ENCODE measurements at places on chromosomes 1 and 21. TPM values are rescaled to one million over a fixed set of nuclear protein-coding genes. Genes with fewer than 3 reads are reported as not detected.

The TAS1R1 gene
- not detected for total RNA-seq

The CFAP107 gene
- not detected for total RNA-seq

The CD101 gene
- total RNA-seq = 4.1 TPM

The NUP210L gene
- 0.04 TPM for total RNA-seq

The SPRR1A gene
- total RNA-seq = not detected

The ABCA4 gene
- 14.4 TPM for total RNA-seq

The RXFP4 gene
- not detected for total RNA-seq

The MROH9 gene
- total RNA-seq = not detected

DNA sequence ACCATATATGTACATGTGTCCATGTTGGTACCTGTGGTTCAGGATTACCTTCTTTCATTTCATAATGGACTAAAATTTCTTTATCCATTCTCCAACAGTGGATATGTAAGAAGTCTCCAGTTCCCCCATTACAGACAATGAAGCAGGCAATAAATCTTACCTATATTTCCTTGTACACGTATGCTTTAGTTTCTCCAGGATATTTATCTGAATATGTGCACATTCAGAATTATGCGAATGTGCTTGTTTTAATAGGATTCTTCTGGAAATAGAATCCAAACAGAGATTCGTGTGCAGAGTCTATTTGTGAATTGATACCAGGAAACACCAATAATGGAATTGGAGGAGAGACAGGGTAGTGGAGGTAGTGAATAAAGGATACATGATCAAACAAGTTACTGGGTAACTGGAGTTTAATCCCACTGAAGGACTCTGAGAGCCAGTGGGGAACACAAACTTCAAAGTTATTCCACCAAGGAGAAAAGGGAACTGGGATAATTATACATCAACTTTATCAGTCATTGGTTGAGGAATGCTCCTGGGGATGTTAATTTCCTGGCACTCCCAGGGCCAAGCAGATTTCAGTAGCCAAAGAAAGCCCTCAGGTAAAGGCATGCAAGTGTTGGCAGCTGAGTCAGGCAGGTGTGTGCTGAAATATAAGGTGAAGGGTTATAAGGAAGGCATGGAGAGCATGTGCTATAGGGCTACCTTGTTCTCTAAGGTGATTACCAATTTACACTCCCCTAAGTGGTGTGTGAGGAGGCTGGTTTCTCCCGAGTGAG lies 374.9 kb upstream of the PBX1 start:
- H3K4me1 ChIP-seq = peaks cover 5% of the 10 kb centered on the region
- no peak overlapping the region for H3K4me3 ChIP-seq
- DNase-seq = no peak
- no peak overlapping the region for H3K27ac ChIP-seq

DNA sequence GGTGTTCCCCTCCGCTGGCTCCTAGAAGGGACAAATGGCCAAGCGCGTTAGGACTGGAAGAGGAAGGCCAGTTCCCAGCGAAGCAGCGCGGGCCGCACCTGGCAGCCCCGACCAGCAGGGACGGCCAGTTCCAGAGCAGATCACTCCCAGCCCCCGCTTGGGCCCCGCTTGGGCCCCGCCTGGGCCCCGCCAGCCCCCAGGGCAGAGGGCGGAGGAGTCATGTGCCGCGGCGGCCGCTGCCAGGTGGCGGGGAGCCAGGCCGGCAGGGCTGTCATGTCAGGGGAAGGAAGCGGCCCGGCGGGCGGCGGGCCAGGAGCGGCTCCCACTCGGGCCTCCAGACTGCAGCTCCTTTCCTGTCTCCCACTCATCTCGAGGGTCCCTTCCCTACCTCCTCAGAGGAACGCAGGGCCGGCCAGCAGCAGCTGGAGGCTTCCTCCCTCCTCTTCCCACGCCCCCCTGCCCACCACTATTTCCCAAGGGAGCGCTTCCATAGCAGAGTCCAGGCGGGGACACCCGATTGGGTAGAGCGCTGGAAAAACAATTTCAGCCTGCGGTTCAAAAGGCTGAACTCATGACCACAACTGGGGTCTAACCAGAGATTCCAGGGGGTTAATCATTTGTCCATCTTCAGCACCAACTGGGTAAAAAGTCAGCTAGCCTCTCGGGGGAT lies 16.5 kb downstream of the ZNF697 start:
- peaks cover 49% of the 10 kb centered on the region for H3K4me1 ChIP-seq
- H3K36me3 ChIP-seq = peaks cover 7% of the 10 kb centered on the region
- peak; percentile 42 for DNase-seq

GRCh38 chr1:206477581-206478380 lies 7.5 kb downstream of the IKBKE start:
- no peaks in the 10 kb centered on the region for H3K27me3 ChIP-seq
- no peak overlapping the region for H3K4me3 ChIP-seq
- H3K27ac ChIP-seq = no peak overlapping the region
- H3K36me3 ChIP-seq = peaks cover 21% of the 10 kb centered on the region
- no peak for DNase-seq

DNA sequence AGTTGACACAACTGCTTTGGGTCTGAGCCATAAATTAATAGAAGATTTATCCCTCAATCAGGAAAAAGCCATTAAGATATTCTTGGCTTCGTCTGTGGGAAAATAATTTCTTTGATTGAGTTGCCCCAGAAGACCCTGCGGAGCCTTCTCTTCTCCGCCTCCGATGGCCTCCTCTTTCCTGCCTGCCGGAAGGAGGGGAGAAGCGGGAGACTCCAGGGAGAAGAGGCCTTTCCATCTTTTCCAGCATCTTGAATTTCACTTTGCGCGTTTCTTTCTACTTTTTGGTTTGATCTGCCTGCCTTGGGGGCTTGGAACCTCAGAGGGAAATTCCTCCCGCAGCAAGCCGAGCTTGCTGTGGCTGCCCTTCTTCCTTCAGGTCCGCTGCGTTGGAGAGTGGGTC lies 16.8 kb downstream of the HLX start:
- no peak overlapping the region for H3K27ac ChIP-seq
- no peak overlapping the region for H3K4me3 ChIP-seq
- no peak for DNase-seq
- peaks cover 99% of the 10 kb centered on the region for H3K27me3 ChIP-seq
- peaks cover 15% of the 10 kb centered on the region for H3K4me1 ChIP-seq

- H3K36me3 ChIP-seq = no peaks in the 10 kb centered on the region
- H3K4me3 ChIP-seq = no peak overlapping the region
- H3K27ac ChIP-seq = peak overlapping the region; percentile 72
- DNase-seq = no peak
- H3K4me1 ChIP-seq = peaks cover 61% of the 10 kb centered on the region
Measured at GRCh38 chr1:33387625-33388024, 43.3 kb downstream of the PHC2 start.

- H3K4me3 ChIP-seq = no peak overlapping the region
- peaks cover 34% of the 10 kb centered on the region for H3K4me1 ChIP-seq
- H3K27ac ChIP-seq = peak overlapping the region; percentile 5
Measured at GRCh38 chr21:31509194-31510017, 150.1 kb upstream of the SOD1 start.

DNA sequence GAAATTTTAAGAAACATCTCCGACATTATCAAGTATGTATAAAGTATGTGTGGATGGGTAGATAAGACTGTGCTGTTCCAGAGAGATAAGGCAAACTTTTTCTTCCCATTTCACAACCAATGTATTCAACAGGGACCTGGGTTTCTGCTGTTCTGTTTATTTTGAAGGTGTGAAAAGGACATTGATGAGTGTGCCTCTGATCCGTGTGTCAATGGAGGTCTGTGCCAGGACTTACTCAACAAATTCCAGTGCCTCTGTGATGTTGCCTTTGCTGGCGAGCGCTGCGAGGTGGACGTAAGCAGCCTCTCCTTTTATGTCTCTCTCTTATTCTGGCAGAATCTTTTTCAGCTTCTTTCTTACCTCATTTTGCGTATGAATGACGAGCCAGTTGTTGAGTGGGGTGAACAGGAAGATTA lies 174.0 kb downstream of the CRB1 start:
- H3K27me3 ChIP-seq = no peaks in the 10 kb centered on the region
- no peaks in the 10 kb centered on the region for H3K36me3 ChIP-seq
- H3K4me1 ChIP-seq = peaks cover 54% of the 10 kb centered on the region
- peak overlapping the region; percentile 87 for H3K27ac ChIP-seq

GRCh38 chr21:31443736-31444521 lies 99.9 kb upstream of the TIAM1 start:
- H3K27ac ChIP-seq = peak overlapping the region; percentile 52
- H3K27me3 ChIP-seq = no peaks in the 10 kb centered on the region
- H3K36me3 ChIP-seq = peaks cover 24% of the 10 kb centered on the region

DNA sequence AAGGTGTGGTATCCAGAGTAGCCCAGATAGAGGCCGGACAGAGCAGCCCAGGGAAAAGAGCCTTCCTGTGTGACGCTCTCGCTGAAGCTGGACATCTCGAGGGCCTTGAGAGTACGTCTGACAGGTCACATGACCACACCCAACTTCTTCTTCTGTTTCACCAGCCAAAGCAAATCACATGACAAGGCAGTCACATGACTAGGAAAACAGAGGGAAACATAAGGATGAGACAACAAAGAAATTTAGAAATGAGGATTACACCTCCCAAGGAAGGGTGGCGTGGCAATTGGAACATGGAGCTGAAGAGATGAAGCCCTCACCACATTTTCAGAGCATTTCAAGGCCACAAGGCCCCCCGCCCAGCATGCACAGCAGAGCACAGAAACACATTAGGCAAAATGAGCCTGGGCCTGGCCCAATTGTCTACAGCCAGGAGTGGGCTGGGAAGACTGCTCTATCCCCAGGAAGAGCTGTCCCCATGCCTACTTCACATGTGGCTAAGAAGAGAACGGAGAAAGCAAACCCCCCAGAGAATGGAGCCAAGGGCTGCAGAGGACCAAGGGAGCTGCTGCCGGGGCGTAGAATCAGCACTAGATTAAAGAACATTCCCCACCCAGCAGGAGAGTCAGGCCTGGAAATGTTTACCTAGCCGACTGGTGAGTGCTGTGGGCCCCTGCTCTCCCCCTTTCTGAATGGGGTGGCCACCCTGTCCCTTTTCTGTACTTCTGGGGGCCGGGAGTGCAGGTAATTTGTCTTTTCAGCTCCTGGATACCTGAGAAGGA lies 305.1 kb downstream of the NPHP4 start:
- H3K27me3 ChIP-seq = peaks cover 35% of the 10 kb centered on the region
- H3K4me3 ChIP-seq = no peak overlapping the region
- H3K27ac ChIP-seq = no peak overlapping the region
- H3K36me3 ChIP-seq = no peaks in the 10 kb centered on the region
- no peak for DNase-seq

DNA sequence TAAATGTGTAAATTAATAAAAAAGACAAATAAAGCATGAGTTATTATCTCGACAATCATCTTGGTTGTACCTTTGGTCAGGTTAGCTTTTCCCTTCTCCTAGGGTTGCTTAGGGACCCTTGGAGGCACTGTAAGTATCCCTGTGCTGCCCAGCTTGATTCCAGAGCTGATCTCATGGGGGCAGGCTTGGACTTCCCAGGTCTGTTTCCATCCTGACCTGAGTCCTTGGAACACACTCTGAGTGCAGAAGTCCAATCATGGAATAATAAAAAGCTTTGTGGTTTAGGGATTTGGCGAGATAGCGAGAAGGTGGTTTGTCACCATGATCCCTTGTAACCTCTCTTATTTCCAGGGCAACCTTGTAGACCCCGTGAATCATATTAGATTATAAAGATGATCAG lies 18.7 kb upstream of the PAPPA2 start:
- H3K27me3 ChIP-seq = no peaks in the 10 kb centered on the region
- H3K4me3 ChIP-seq = no peak overlapping the region
- no peak for DNase-seq
- H3K27ac ChIP-seq = no peak overlapping the region

- peaks cover 8% of the 10 kb centered on the region for H3K4me1 ChIP-seq
- DNase-seq = no peak
- no peak overlapping the region for H3K4me3 ChIP-seq
- H3K27ac ChIP-seq = no peak overlapping the region
- H3K27me3 ChIP-seq = no peaks in the 10 kb centered on the region
- H3K36me3 ChIP-seq = no peaks in the 10 kb centered on the region
Measured at GRCh38 chr1:200969726-200970561, 53.6 kb downstream of the KIF21B start.

DNA sequence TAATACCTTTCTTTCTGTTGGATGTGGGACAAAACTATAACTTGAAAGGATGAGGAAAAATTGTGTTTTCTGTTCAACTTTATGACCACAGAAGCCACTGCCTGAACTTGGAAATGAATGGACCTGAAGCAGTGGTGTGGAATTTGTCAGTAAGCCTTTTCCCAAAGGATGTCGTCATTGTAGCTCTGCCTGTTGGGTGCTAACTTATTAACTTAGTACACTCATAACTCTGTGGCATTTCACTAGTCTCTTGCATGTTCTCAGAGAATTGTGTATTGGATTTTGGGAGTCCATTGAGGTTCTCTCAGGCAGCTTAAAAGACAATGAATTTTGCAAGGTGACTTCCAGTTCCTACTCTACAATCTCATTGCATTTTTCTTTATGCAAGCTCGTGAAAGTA lies 49.6 kb downstream of the KCNK2 start:
- H3K4me1 ChIP-seq = no peaks in the 10 kb centered on the region
- no peaks in the 10 kb centered on the region for H3K36me3 ChIP-seq
- no peaks in the 10 kb centered on the region for H3K27me3 ChIP-seq
- no peak for DNase-seq

GRCh38 chr1:11182884-11183283 lies 6.3 kb upstream of the ANGPTL7 start:
- H3K4me1 ChIP-seq = peaks cover 8% of the 10 kb centered on the region
- H3K36me3 ChIP-seq = peaks cover 19% of the 10 kb centered on the region
- no peak for DNase-seq
- H3K4me3 ChIP-seq = no peak overlapping the region
- no peak overlapping the region for H3K27ac ChIP-seq

DNA sequence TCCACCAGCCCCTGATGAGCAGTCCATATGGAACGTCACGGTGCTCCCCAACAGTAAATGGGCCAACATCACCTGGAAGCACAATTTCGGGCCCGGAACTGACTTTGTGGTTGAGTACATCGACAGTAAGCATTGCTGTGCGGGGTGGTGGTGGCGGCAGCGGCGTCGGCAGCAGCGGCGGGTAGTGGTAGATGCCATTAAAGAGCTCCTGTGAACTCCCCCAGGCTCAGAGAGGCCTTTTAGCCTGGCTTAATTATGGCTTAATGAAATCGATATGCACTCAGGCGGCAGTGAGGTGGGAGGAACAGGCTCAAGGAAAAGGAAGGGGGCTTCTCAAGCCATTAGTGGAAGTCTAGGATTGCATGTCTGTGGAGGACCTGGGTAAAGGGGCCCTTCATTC lies 41.9 kb upstream of the CNTN2 start:
- DNase-seq = no peak
- H3K27ac ChIP-seq = no peak overlapping the region
- peaks cover 19% of the 10 kb centered on the region for H3K4me1 ChIP-seq
- H3K4me3 ChIP-seq = no peak overlapping the region

GRCh38 chr1:21536218-21536617 lies 27.0 kb downstream of the ALPL start:
- peaks cover 2% of the 10 kb centered on the region for H3K27me3 ChIP-seq
- H3K4me1 ChIP-seq = peaks cover 4% of the 10 kb centered on the region
- H3K4me3 ChIP-seq = no peak overlapping the region
- H3K27ac ChIP-seq = no peak overlapping the region

GRCh38 chr1:41733021-41733420 lies 185.7 kb downstream of the HIVEP3 start:
- no peak overlapping the region for H3K27ac ChIP-seq
- no peak for DNase-seq
- no peak overlapping the region for H3K4me3 ChIP-seq
- H3K4me1 ChIP-seq = peaks cover 11% of the 10 kb centered on the region
